ENCODE measurements at places on chromosomes 3 and 15.
A peak's percentile ranks its signal among the peaks of the same experiment; 100 is the strongest.

DNA sequence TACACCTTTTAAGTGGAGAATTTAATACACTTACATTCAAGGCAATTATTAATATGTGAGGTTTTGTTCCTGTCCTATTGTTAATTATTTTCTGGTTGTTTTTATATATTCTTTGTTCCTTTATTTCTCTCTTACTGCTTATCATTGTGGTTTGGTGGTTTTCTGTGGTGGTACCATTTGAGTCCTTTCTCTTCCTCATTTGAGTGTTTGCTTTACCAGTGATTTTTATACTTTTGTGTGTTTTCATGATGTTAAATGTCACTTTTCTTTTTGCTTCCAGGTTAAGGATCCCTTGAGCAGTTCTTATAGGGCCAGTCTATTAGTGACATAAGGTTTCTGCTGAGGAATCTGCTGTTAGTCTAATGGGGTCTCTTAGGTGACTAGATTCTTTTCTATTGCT, 116.5 kb downstream of the LRRK1 start:
- no peak for DNase-seq

DNA sequence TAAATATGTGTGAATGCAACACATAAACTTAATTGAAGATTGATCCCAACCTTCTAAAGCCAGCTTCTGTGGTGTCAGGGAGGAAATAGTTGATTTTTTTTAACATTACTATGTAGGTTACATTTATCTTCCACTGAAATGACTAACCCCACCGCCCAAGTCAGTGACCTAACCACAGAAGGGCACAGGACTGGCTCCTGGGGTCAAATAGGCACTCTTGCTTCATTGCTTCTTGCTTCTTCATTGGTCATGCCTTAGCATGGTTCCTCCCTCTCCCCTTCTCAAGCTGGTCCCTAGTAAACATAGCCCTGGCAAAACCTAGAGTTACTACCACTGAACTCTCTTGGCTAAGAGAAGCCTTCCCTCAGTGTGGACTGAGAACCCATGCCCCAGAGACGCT, 12.3 kb downstream of the EIF1B start:
- no peak for DNase-seq

DNA sequence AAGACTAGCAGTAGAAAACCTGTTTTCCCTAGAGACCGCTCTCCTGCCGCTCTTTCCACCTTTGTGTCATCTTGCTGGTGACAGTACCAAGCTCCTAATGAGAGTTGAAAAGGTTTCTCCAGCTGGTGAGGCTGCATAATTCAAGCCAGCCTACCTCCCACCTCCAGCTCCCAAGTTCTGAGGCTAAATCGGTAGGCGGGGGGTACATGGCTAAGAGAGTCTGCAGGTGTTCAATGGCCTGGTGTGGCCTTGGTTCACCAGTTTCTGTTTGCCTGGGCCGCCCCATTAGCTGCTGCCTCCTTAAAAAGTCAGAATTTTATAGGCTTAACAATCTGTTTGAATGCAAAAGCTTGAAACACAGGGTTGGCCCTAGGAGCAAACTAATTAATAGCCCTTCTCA, 262.8 kb downstream of the SLCO3A1 start:
- DNase-seq, result no peak

GRCh38 chr3:16828815-16829214, 55.9 kb upstream of the PLCL2 start:
- DNase-seq, result peak; percentile 51

- no peak for DNase-seq
Observed at GRCh38 chr3:38169027-38169317, 3.6 kb downstream of the OXSR1 start.

DNA sequence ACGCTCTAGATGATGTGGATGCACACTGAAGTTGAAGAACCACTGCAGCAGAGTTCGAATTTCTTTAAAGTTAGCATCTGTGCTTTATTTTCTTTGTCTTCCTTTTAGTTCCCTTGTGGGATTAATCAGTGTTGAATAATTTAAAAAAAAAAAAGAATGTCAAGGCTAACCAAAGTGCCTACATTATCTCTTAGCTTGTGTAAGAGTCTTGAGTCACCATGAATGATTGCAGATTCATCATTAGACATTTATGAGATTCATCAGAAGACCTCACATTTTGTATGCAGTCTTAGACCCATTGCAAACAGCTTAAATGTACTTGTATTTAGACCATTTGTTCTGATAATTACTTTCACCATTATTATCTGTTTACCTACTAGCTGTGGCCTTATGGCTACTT, 182.2 kb downstream of the FNDC3B start:
- DNase-seq, result no peak

DNA sequence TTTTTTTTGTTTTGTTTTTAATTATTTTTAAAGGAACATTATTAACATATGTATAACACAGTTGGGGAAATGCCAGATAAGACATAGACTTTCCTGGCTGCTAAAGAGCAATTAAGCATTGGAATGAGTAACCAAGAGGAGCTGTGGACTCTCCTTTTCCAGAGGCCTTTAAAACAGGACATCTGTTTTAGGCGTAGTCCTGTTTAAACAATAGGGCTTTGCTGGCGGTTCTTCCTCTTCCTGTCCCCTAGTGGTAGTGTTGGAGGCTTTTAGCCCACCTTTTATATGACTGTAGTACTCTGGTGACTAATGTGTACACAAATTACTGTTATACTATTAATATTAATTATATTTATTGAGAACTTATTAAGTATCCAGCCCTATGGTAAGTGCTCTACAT, 81.9 kb downstream of the PPARG start:
- DNase-seq, result no peak

- no peak for DNase-seq
Observed at GRCh38 chr15:101003706-101004105, 84.5 kb downstream of the LRRK1 start.

GRCh38 chr15:32979710-32980109, 214.8 kb downstream of the FMN1 start:
- no peak for DNase-seq

- DNase-seq, result no peak
Observed at GRCh38 chr15:42152196-42152920, 4.1 kb downstream of the PLA2G4F start.

GRCh38 chr3:152443212-152444023, 174.7 kb downstream of the MBNL1 start:
- no peak for DNase-seq

DNA sequence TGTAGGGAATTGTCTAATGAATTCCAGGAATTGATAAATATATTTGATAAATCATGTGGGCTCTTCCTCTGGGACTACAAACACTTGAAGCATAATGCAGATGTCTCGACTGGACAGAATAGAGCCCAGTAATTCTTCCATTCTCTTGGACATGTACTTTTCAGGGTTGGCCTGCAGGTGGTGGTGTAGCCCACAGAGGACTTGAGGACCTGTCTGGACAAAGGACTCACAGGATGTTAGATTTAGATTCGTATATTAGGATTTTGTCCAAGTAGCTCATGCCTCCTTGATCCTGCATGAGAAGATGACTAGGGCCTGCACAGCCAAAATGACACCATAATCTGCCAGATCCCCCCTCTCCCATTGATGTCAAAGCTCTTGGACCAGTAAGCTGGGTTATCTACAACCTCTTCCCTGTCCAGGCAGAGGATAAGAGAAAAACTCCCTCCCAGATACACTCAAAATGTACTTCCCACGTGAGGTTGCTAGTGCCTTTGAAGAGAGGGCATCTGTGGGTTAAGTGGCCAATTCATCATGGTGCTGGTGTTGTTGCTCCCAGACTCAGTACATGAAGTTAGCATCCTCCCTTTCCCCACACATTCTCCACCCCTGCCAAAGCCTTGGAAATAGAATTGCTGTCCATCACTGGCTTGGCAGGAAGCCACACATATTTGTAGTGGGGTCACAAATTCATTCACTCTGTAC, 88.6 kb upstream of the ZNF280D start:
- DNase-seq, result peak; percentile 32

GRCh38 chr3:32423534-32423933, 31.9 kb downstream of the CMTM7 start:
- no peak for DNase-seq

Measured in central memory CD4-positive, alpha-beta T cell (primary cell).